ENCODE measurements at places on chromosomes 2 and 18. TPM values are rescaled to one million over a fixed set of nuclear protein-coding genes. Genes with fewer than 3 reads are reported as not detected.

RNF152 gene
- 1.2 TPM for total RNA-seq

CMPK2 gene
- total RNA-seq, result 4.9 TPM

LYG2 gene
- 0.72 TPM for total RNA-seq

CD207 gene
- total RNA-seq, result 0.11 TPM

VWA3B gene
- total RNA-seq, result not detected

ACKR3 gene
- total RNA-seq, result not detected

GREB1L gene
- total RNA-seq, result 2.2 TPM

ELOA2 gene
- not detected for total RNA-seq

PCBP1 gene
- total RNA-seq, result 30.7 TPM

LIMS2 gene
- total RNA-seq, result 0.19 TPM

FIGN gene
- 0.61 TPM for total RNA-seq

ABCG8 gene
- not detected for total RNA-seq

UGT1A5 gene
- not detected for total RNA-seq

TMEM247 gene
- total RNA-seq, result not detected

FKBP1B gene
- total RNA-seq, result 6.5 TPM

All from A375 (cell line).